ENCODE measurements at places on chromosomes 2 and 18.

DNA sequence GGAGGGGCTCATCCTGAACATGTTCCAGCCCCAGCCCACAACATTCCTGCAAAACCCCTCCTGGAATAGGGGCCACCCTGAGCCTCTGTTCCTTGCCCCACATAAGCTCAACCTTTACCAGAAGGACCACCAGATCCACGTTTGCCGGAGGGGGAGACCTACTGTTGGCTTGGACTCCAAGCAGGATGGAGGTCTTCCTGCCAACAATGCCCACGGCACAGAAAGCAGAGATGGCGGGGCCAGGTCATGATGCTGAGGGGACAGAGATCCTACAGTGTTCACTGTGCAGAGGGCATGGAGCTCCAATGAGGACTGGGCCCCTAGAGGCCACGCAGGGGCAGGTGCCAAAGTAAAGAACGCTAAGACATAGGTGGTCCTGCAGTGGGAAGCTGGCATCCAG is 98.5 kb upstream of the RAB6C start:
- DNase-seq, result no peak

DNA sequence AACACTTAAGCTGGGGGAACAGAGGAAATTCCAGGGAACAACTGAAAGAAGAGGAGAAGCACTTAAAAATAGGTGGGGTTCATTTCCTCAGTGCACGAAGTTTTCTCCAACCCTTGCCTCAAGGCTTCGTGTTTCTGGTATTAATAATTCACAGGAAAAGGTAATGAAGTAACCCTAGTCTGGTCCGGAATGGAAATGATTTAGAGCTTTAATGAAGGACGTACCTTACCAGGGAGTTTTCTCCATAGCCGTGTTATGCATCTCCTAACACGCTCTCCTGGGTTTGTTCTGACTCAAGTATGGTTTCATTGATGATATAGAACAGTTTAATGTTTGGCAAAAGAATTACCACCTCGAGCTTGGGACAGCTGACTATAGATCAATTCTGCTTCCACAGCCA is 214.2 kb downstream of the MTX2 start:
- no peak for DNase-seq

DNA sequence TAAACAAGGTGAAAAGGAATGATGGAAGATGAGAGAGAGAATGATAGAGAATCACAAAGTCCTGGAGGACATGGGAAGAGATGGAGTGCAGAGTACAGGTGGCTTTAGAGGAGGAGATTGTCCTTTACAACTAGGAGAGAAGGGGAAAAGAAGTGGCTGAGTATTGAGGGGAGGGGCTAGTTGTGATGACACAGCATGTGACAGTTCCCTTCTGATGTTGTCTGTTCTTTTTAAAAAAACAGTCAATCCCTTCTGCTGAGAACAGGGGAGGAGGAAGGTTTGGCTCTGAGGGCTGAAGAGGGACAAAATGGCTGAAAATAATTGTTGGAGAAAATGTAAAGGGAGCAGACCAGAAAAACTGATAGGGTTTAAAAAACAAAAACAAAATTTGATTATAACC is 44.0 kb downstream of the STEAP3 start:
- DNase-seq, result no peak

DNA sequence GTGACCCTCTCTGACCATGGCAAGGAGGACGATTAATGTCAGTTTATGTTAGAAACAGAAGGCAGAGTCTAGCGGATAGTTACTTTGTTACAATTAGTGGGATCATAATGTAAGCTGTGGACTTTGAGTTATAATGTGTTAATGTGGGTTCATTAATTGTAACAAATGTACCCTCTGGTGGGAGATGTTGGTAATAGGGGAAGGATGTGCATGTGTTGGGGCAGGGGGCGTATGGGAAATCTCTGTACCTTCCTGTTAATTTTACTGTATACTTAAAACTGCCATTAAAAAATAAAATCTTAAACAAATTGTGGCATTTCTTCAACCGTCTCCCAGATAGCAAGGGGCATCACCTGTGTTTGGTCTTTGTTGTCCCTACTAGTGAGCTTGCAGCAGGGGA is 4.8 kb downstream of the UBE2F start:
- DNase-seq, result no peak

GRCh38 chr2:27756544-27757498 is 14.7 kb upstream of the MRPL33 start:
- no peak for DNase-seq

GRCh38 chr2:65227020-65227455 is 593 bp upstream of the ACTR2 start:
- no peak for DNase-seq

DNA sequence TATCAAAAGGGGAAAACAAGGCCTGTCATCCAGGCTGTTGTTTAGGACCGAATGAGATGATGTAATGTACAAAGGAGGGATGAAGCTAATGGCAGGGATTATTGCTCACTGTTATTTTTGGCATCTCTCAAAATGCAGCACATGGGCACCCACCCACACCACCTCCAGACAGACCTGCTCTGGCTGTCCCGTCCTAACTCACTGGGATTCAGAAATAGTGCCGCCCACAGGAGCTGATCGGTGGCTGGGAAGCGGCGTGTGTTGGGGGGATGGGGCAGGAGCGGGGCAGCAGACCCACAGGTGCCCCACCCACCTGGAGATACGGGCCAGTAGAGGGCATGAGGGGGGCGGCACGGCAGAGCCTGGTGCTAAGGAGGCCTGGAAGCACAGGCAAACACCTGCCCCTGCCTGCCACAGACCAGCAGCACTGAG is 52.2 kb downstream of the CRACDL start:
- no peak for DNase-seq

GRCh38 chr2:50491541-50492476 is 540.1 kb downstream of the NRXN1 start:
- no peak for DNase-seq

GRCh38 chr2:112583497-112584133 is 794 bp upstream of the CHCHD5 start:
- DNase-seq, result no peak

DNA sequence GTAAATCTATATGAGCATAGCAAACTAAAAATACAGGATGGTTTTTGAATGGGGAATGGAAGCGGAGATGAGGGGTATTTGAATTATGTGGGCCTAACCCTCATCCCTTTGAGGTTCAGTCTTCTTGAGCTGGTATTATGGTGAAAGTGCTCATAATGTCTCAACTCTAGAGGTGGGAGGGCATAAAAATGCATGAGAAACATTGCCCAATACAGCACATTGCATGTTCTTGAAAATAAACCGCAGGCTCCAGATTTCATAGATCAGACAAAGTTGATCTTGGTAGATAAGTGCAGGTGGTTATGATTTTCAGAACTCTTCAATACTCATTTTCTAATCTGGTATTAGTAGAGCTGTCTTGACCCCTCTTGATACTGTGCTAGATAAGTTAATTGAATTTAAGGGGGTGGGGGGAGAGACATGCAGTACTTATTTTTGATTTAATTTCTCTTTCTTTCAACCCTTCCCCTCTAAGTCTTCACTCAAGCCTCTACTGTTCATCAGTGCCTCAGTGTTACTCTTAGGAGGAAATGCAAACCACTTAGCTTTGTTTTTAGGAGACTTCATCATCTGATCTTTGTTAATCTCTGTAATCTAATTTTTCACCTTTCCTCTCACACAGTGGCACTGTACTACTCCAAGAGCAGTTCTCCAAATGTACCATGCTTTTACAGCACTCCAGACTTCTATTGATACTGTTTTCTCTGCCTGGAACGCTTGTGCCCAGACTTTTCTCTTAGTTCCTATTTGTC is 22.2 kb downstream of the XRCC5 start:
- DNase-seq, result no peak

DNA sequence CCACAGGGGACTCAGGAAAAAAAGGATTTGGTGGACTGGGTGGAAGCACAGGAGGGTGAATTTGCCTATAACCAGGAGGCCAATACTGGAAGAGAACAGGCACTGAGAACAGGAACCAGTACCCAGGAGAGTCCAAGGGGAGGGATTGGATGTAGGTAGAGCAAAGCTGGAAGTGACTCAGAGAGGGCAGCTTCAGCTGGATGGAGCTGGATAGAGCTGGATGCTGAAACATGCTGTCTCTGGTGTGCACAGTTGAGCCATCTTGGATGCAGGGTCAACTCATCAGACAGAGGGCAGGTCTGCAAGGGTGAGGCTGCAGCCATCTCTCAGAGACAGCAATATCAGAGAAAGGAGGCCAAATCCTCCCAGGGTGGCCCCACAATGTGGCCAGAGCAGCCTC is 134.0 kb downstream of the GALNT14 start:
- no peak for DNase-seq

DNA sequence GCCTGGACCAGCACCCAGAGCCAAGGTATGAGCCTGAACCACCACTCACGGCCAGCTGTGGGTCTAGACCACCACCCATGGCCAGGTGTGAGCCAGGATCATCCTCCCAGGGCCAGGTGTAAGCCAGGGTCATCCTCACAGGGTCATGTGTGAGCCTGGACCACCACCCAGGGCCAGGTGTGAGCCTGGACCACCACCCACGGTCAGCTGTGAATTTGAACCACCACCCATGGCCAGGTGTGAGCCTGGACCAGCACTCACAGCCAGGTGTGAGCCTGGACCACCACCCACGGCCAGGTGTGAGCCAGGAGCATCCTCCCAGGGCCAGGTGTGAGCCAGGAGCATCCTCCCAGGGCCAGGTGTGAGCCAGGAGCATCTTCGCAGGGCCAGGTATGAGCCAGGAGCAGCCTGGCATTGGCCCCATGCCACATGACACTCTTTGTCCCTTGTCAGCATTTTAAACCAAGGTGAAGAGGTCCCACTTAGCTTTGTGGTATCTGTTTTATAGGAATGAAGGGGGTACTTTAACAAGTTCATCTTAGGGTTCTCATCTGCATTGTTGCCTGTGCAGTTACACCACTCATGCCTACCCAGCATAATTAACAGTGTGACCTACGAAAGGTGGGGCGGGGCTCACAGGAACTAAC is 71.2 kb downstream of the AGAP1 start:
- DNase-seq, result no peak

GRCh38 chr2:68987021-68987503 is 12.6 kb downstream of the GKN1 start:
- DNase-seq, result no peak

GRCh38 chr2:113831161-113831560 is 58.7 kb upstream of the ACTR3 start:
- DNase-seq, result no peak

DNA sequence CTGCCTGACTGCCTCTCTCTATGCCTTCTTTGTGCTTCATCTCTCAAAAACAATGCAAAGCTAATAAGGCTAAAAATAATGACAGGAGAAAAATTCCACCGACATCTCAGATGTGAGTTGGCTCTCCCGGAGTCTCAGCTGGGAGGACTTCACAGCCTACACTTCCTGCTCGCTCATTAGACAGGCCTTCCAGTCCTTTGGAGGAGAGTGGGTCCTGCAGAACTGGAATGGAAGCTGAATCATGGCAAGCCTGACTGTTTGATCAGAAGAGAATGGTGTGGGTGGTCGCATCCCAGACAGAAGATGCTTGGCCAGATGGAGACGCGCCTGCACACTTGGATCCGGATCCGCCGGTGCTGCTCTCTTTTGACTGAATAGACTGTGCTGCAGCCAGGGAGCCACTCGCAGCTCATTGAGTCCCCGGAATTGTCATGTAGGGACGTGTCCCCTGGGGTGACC is 49.7 kb downstream of the TRIB2 start:
- DNase-seq, result no peak

DNA sequence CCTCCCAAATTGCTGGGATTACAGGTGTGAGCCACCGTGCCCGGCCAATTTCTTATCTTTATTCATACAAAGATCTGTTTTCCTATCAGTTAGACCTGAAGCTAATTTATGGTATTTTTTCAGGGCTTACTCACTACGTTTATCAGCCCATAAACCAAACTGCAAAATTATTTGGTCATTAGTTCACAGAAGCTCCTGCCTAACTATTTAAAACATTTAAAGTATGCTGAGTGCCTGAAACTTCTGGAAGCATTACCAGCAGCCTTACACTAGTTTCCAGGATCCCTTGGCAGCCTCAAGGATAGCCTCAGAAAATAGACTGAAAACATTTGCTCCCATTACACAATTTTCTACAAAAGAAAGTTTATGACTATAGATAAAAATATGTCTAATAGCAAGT is 68.8 kb downstream of the GALNT13 start:
- no peak for DNase-seq

GRCh38 chr2:98405301-98405700 is 39.4 kb upstream of the INPP4A start:
- DNase-seq, result no peak

GRCh38 chr2:64657411-64657810 is 3.7 kb upstream of the SERTAD2 start:
- DNase-seq, result no peak

DNA sequence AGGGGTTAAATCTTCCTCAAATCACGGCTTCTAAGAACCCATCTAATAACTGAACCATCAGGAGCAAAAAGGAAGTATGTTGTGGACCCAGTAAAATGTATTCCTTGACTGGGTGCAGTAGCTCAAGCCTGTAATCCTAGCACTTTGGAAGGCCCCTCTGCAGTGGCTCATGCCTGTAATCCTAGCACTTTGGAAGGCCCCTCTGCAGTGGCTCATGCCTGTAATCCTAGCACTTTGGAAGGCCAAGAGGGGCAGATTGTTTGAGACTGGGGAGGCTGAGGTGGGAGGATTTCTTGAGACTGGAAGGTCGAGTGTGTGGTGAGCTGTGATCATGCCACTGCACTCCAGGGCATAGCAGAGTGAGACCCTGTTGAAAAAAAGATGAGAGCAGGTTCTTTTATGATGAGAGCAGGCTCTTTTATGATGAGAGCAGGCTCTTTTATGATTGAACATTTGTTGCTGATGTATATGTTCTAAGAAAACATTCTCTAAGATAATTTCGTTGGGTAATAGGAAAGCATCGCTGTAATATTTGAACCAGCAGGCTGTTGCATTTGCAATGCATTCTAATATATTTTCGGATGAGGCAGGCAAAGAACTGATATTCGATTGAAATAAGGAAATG is 3.5 kb upstream of the PARD6G start:
- DNase-seq, result no peak

GRCh38 chr18:45275367-45276113 is 339.7 kb upstream of the SLC14A2 start:
- DNase-seq, result no peak

GRCh38 chr18:27274901-27275300 is 89.8 kb upstream of the CHST9 start:
- no peak for DNase-seq

DNA sequence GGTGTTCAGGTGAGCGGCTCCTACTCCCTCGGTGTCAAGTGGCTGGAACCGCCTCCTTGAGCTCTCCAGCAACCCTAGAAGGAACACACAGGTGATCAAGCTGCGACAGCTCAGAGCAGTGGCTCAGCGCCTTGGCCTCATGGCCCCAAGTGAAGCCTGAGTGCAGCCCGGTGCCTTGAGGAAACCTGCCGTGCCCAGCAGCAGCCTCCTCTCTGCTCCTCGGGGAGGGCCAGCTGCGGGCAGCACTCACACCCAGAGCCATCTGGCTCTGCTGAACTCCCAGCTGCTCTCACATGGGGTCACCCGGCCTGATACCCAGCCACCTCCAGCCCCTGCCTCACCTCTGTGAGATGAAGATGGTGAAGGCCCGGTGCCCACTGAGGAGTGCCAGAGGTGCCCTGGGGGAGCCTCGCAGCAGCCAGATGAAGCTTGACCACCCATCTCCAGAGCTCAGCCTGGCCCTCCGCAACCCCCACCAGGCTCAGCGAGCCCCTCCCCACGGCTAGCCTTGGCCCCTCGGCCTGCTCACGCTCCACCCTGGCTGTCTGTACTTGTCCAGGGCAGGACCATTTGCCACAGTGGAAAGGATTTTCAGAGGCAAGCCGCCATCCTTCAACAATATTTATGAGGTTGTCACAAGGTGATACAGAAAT is 70.6 kb upstream of the RAB6C start:
- DNase-seq, result no peak

- DNase-seq, result no peak
Observed at GRCh38 chr2:41283079-41283775, 764.6 kb upstream of the PKDCC start.

Measured in activated T-helper 1 cell treated with Interleukin-2 at 50 U/mL for 16 hours (primary cell).